ENCODE measurements at places on chromosomes 4 and X.

- DNase-seq: no peak
Observed at GRCh38 chr4:147543034-147543433, 62.1 kb downstream of the EDNRA start.

- DNase-seq: no peak
Observed at GRCh38 chr4:37388681-37389365, 144.3 kb downstream of the NWD2 start.

- DNase-seq: no peak
Observed at GRCh38 chr4:182881914-182882313, 35.3 kb downstream of the DCTD start.

DNA sequence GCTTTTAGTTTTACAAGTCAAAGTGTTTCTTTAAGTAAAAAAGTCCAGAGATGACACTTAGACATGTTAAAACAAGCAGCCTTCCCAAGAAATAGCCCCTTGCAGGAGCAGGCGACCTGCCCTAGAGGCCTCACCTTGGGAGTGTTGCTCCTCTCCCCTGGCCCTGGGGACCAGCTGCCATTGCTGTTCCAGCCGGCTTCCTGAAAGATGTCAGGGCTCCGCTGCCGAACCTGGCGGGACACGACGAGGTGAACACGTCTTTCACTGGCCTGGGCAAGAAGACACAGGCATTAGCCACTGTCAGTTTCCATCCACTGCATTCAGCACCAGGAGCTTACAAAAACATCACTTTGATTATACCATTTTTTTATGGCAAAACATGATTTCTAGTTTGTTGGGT, 104.1 kb downstream of the FIP1L1 start:
- no peak for DNase-seq

GRCh38 chr4:83782591-83782990, 246.7 kb downstream of the GPAT3 start:
- DNase-seq: no peak

GRCh38 chr4:139740531-139741041, 75.0 kb downstream of the MGST2 start:
- peak; percentile 80 for DNase-seq

DNA sequence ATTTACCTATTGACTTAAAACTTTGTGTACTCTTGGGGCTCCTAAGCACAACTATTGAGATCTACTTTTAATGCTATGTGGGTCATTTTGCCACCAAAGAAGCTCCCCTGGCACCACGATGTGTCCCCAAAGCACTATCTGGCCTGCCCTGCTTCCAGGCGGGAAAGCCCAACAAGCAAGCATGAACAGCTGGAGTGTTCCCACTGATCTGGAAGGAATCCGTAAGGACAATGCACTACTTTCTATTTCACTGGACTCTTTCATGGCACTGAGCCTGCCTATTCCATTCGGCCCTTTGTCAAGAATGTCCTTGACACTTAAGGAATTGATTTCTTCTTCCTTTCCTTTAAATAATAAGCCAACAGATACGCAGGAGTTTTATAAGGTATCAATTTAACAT, 38.8 kb downstream of the GRIA3 start:
- DNase-seq: no peak

- no peak for DNase-seq
Observed at GRCh38 chr4:110635163-110635865, 12.4 kb upstream of the PITX2 start.

GRCh38 chr4:152094970-152095700, 334.3 kb upstream of the GATB start:
- DNase-seq: peak; percentile 26

DNA sequence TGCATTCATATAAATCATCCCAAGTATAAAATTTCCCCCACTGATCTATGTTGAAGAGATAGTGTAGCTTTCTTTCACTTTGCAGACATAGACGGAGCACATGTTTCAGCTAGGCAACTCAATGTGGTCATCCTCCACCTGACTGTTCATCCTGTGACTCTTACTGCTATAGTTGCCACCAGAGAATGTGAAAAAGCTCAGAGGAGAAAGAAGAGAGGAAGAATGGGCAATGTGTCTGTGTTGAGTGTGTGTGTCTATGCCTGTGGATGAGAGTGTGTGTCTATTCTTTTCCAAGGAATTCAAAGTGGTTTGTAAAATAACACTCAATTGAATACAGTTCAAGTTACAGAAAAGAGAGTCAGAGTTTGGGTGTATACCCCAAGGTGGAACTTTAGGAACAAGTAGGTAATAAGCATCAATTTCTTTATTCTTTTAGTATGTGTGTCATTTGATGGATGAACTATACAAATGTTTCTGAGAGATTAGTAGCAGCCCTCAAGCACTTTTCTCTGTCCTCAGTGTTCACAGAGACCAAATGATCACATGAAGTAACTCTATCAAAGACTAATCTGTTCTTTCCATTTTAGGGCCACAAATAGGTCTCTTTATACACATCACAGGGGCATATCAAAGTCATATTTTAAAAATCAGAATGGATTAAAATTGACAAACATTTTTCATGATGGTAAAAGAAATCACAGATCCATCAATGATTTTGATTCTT, 2.3 kb downstream of the SNCA start:
- no peak for DNase-seq

DNA sequence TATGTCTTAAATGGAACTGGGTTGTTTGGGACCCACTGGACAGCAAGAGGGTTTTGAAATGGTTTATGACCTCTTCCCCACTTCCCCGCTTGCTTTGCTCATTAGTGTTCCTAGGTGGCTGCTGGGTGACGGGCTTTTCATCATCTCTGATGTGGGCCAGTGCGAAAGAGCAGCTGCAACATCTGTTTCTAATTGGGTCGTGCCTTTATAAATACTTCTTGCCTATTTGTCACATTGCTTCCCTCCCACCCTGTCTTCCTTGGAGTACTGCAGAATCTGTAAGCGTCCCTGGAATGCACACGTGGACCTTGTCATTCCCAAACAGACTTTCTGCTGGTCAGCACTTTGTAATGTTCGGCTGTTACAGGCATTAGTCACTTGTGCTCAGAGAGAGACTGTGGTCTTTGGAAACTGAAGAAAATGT, 35.2 kb downstream of the SEPTIN11 start:
- DNase-seq: peak; percentile 83

DNA sequence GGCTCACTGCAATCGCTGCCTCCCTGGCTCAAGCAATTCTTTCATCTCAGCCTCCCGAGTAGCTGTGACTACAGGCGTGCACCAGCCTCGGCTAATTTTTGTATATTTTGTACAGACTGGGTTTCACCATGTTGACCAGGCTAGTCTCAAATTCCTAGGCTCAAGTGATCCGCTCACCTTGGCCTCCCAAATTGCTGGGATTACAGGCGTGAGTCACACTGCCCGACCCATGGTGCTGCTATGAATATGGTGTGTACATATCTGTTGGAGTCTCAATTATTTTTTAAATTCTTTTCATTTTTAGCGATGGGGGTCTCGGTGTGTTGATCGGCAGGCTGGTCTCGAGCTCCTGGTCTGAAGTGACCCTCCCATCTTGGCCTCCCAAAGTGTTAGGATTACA, 78.0 kb upstream of the PRKX start:
- DNase-seq: no peak

- peak; percentile 11 for DNase-seq
Observed at GRCh38 chrX:8868070-8868773, 67.0 kb upstream of the FAM9A start.

GRCh38 chr4:33696586-33696985, 2547.7 kb downstream of the ARAP2 start:
- DNase-seq: no peak

DNA sequence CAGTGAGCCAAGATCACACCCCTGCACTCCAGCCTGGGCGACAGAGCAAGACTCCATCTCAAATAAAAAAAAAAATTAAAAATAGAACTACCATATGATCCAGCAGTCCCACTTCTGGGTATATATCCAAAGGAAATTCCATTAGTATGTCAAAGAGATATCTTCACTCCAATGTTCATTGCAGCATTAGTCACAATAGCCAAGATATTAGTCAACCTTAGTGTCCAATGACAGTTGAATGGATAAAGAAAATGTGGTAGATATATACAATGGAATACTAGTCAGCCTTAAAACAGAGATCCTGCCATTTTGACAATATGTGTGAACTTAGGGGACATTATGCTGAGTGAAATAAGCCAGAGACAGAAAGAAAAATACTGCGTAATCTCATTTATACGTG, 49.4 kb downstream of the C4orf46 start:
- DNase-seq: no peak

- no peak for DNase-seq
Observed at GRCh38 chr4:148152868-148153625, 289.2 kb downstream of the NR3C2 start.

GRCh38 chr4:38456096-38456495, 207.9 kb upstream of the KLF3 start:
- DNase-seq: no peak

All from GM03348 (cell line).